ENCODE measurements at places on chromosomes 13 and 19. TPM values are rescaled to one million over a fixed set of nuclear protein-coding genes. Genes with fewer than 3 reads are reported as not detected.

- peaks cover 2% of the 10 kb centered on the region for H3K27me3 ChIP-seq
- H3K36me3 ChIP-seq = peaks cover 29% of the 10 kb centered on the region
- no peaks in the 10 kb centered on the region for H3K4me1 ChIP-seq
- H3K4me3 ChIP-seq = no peak overlapping the region
- no peak overlapping the region for H3K27ac ChIP-seq
These were observed 20.7 kb upstream of the TPT1 start for GRCh38 chr13:45361596-45362206.

DNA sequence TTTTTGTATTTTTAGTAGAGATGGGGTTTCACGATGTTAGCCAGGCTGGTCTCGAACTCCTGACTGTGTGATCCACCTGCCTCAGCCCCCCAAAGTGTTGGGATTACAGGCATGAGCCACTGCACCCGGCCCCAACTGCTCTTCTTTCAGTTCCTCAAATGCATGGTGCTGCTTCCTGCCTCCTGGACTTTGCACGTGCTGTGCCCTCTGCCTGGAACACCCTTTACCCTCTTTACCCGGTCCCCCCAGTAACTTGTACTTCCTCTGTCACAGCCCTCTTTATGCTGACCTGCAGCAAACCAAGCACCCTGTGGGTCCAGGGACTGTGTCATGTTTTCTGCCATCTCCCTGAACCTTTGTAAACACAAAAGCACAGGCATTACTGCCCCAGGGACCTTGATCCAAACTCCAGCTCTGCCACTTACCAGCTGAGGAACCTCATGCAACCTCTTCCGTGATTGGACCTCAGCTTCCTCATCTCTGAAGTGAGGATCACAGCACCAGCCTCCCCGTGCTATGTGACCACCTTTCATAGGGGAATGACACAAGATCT lies 3.8 kb downstream of the BLVRB start:
- no peaks in the 10 kb centered on the region for H3K36me3 ChIP-seq
- DNase-seq = no peak
- H3K4me3 ChIP-seq = no peak overlapping the region
- H3K27me3 ChIP-seq = peaks cover 13% of the 10 kb centered on the region
- peaks cover 6% of the 10 kb centered on the region for H3K4me1 ChIP-seq

DNA sequence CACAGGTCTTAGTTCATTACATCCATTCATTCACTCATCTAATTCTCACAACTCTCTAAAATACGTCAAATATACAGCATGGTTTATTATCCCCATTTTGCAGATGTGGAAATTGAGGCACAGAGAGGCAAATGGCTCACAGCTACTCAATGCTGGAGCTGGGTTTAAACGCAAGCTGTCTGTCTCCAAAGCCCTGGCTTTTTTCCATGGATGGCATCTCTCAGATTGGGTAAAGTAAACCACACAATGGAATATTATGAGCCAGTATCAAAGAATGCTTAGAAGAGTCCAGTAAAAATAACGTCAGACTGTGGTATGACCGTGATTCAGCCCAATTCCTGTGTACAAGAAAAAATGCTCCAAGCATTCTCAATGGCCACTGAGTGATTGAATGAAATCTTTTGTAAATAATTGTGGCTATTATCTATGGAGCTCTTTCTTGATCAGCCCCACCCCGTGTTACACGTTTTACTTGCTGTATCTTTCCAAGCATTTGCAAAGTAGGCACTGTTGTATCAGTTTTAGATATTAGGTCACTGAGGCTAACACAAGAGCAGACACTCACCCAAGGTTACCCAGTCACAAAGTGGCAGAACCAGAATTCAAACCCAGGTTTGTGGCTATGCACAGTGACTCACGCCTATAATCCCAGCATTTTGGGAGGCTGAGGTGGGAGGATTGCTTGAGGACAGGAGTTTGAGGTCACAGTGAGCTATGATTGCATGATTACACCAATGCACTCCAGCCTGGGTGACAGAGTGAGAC lies 5.5 kb upstream of the ACP7 start:
- H3K27me3 ChIP-seq = peaks cover 12% of the 10 kb centered on the region
- H3K36me3 ChIP-seq = no peaks in the 10 kb centered on the region
- H3K4me3 ChIP-seq = no peak overlapping the region

DNA sequence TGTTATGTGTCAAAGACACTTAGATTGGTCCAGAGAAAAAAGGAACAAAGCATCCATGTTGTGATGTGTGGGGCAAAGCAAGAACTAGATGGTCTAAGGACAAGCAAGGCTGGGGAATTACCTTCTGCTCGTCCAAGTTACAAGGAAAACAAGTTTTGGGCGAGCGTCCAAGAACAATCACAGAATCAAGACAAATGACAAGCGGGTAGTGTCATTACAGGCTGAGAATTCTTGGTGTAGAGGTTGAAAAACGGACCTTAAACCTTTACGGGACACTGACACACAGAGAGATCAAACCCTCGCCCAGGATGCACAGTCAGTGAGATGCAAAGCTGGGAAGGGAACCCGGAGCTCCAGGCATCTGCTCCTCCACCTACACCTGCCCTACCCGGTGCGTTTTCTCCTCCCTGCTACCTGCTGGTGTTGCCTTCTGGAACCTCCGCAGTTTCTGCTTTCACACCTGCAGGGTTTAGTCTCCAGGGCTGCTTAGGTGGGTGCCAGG lies 515 bp upstream of the ZNF324B start:
- DNase-seq = no peak
- peaks cover 9% of the 10 kb centered on the region for H3K4me1 ChIP-seq

DNA sequence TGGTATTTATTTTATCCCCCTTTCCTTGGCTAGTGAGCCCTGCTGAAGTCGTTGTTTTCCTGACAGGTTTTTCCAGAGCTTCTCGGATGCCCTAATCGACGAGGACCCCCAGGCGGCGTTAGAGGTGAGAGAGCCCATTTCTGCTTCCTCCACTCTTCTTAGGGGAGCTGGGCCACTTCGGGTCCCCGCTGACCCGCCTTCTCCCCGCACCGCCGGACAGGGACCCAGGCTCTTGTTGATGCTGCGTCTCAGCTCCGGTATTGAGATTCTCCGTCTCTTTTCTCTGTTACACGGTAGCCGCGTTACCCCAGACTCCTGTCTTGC lies 306 bp downstream of the SUGT1 start:
- H3K27me3 ChIP-seq = peaks cover 3% of the 10 kb centered on the region
- no peak for DNase-seq
- H3K4me1 ChIP-seq = peaks cover 3% of the 10 kb centered on the region
- no peak overlapping the region for H3K27ac ChIP-seq
- H3K36me3 ChIP-seq = no peaks in the 10 kb centered on the region
- no peak overlapping the region for H3K4me3 ChIP-seq

DNA sequence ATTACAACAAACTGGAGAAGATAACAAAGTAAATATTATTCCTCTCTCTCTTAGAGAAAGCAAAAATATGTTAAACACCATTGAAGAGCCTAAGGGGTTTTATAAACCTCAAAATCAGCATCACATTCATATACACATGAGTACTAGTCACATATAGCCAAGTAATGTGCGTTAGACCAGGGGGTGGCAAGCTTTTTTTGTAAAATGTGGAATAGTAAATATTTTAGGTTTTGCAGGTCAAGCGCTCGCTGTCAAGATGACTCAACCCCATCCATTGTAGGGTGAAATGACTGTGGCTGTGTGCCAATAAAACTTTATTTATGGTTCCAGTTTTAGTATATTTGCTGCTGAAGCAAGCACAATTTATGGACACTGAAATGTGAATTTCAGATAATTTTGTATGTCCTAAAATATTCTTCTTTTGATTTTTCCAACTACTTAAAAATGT lies 21.7 kb downstream of the RFX2 start:
- DNase-seq = no peak
- H3K4me1 ChIP-seq = peaks cover 23% of the 10 kb centered on the region
- peaks cover 5% of the 10 kb centered on the region for H3K27me3 ChIP-seq
- H3K27ac ChIP-seq = no peak overlapping the region

- peaks cover 2% of the 10 kb centered on the region for H3K4me1 ChIP-seq
- DNase-seq = peak; percentile 82
- H3K27me3 ChIP-seq = peaks cover 20% of the 10 kb centered on the region
- H3K27ac ChIP-seq = no peak overlapping the region
These were observed 14.6 kb downstream of the VSIG10L start for GRCh38 chr19:51327066-51328001.

GRCh38 chr13:95226932-95227695 lies 74.1 kb downstream of the ABCC4 start:
- no peak overlapping the region for H3K4me3 ChIP-seq
- no peaks in the 10 kb centered on the region for H3K27me3 ChIP-seq
- no peak for DNase-seq

GRCh38 chr13:21034603-21035191 lies 26.7 kb downstream of the LATS2 start:
- no peaks in the 10 kb centered on the region for H3K36me3 ChIP-seq
- peaks cover 3% of the 10 kb centered on the region for H3K4me1 ChIP-seq
- H3K27ac ChIP-seq = no peak overlapping the region
- no peak overlapping the region for H3K4me3 ChIP-seq

- no peaks in the 10 kb centered on the region for H3K36me3 ChIP-seq
- peak overlapping the region; percentile 32 for H3K4me3 ChIP-seq
- peaks cover 40% of the 10 kb centered on the region for H3K4me1 ChIP-seq
These were observed 13.8 kb downstream of the NAXD start for GRCh38 chr13:110628952-110629701.

DNA sequence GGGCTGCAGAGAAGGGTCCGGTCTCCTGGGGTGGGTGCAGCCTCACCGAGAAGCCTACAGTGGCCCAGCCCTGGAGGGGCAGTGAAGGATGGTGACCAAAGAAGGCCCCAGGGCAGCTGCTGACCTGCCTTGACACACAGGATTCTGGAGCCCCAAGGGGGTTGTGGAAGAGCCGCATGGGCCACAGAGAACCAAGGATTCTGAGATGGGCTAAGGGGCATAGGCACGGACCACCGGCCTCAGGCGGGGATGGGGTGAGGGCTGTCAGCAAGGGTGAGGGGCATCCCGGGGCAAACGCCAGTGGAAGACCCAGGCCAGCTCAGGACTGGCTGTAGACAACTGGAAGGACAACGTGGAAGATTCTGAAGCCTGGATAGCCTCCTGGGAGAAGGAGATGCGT lies 151.6 kb downstream of the TEX29 start:
- peaks cover 5% of the 10 kb centered on the region for H3K4me1 ChIP-seq
- no peak overlapping the region for H3K27ac ChIP-seq
- no peaks in the 10 kb centered on the region for H3K36me3 ChIP-seq
- no peak for DNase-seq
- H3K4me3 ChIP-seq = no peak overlapping the region
- peaks cover 5% of the 10 kb centered on the region for H3K27me3 ChIP-seq

DNA sequence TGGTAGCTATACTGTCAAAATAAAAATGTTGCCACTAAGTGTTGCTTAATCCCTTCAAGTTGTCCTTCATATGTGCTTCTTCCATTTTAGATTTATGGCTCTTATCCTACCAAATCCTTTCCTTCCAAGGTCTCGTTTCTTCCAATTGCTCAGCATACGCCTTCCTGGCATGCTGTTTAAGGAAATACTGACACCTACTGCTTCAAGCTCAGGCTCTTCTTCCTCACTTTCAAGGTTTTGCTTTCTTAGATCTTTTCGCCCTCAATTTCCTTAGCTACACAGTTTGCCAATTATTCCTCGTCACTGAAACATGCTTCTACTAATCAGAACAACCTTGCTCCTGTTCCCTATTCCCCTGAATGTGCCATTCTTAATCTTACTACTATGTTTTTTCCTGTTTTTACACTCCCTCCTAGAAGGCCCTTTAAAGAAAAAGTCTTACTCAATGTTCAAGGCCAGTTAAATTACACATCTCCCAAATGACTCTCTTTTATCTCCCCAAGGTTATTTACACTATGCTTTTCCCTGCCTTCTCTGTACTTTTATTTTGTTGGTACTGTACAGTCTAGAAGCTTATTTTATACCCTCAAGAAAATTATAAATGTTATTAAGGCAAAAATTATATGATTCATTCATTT lies 343.1 kb downstream of the MZT1 start:
- no peak overlapping the region for H3K27ac ChIP-seq
- no peaks in the 10 kb centered on the region for H3K36me3 ChIP-seq
- peaks cover 2% of the 10 kb centered on the region for H3K27me3 ChIP-seq
- peaks cover 11% of the 10 kb centered on the region for H3K4me1 ChIP-seq
- DNase-seq = no peak

GPR4 gene
- not detected for total RNA-seq

NACC1 gene
- 68.6 TPM for total RNA-seq

HIF3A gene
- 4.4 TPM for total RNA-seq

FOSB gene
- not detected for total RNA-seq

WDR88 gene
- total RNA-seq = not detected

ZNF675 gene
- 36.5 TPM for total RNA-seq

Data from glutamatergic neuron (in vitro differentiated cells).